ENCODE measurements at places on chromosomes 11 and 22.

GRCh38 chr11:132471466-132471865 lies 1060.8 kb downstream of the OPCML start:
- peak; percentile 79 for DNase-seq

DNA sequence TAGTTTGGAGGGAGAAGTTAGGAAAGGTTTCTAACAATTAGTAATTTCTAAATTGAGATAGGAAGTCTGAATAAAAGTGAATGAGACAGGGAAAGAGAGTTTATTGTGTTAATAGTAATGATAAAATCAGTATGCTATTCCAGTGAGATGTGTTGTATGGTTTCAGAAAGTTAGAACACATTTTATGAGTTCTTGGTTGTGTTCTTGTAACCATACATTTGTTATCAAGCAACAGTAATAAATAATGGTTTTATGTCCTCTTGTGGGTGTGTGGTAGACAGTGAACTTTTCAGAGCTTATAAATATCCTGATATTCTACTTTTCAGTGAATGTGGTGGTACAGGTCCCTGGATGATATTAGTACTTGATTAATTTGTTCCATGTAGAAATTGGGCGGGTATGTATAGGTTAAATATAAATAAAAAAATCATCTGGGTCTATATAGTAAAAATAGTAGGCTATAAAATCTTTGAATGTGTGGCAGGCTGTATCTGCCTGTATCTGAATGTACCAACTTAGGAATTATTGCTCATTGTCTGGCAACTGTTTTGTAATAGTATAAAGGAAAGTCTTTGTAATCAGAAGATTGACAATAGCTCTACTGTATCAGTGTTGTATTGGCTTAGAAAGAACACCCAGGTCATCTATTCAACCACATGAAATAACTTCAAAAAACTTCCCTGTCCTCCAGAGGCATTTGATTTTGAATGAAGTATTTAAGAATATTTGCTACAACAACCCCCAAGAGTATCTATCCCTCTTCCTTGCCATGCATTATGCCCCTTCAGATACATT lies 54.8 kb downstream of the UVRAG start:
- DNase-seq: no peak

DNA sequence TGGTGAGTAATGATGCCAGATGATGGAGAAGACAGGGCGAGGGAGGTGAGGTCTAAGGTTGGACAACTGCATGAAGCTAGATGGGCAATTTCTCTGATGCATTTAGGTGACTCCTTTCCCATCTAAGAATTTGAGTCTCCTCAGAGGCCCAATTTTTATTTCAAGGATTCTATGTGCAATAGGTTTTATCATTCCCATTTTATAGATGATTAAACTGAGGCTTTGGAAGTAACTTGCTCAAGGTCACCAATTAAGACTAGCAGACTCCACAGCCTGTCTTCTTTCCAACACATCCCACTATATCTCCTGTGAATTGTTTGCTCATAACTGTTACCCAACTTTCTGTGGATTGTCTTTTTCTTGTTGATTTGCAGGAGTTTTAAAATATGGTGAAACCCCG lies 28.5 kb downstream of the DSCAML1 start:
- DNase-seq: no peak

DNA sequence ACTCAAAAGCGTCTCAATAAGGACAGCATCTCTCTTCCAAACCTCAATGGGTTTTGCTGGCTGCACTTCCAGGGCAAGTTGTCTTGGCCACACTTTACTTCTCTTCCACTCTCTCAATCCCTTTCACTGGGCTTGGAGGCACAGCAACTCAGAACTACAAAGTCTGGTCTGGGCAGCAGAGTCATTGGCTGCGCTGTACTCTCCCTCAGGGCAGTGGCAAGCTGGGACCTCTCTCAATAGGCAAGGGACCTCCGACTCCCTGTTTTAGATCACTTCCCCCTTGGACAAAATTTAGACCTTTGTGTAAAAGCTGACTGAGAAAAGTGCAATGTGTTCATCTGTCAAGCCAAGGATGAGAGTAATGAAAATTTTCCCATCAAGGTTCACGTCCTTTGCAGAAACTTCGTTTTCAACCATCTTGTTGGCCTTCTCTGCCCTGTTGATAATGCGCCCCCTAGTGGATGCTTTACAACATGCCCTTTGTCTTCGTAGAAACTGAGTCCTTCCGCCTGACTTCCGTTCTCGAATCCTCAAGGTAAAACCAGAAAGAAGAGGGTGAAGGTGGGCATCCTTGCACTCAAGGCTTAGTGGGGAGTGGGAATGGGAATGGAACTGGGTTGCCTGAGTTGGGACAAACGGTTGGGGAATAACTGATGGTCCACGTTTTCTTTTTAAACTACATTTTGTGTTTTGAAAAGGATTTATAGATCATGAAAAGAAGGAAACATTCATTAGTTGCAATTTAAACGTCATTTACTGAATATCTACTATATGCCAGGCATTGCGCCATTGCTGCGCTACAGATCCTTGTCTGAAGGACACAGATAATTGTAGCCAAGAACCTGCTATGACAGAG lies 99.1 kb downstream of the CD44 start:
- peak; percentile 50 for DNase-seq

DNA sequence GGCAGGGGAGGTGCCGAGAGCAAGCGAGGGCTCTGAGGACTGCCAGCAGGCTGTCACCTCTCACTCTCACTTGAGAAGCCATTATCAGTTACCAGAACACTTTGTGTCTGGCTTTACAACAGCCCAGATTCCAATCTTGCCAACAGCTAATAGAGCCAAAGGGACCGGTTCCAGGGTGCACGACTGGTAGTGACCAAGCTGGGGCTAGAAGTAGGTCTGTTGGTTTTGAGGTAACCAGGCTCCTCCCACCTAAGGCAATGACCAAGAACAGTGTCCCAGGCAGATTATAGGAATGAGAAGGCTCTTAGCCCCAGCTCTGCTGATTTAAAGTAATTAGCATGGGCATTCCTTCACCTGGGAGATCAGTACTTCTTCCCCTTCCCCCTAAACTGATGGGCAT lies 7.2 kb upstream of the IL10RA start:
- DNase-seq: no peak

- no peak for DNase-seq
Observed at GRCh38 chr11:15200696-15201095, 86.0 kb downstream of the INSC start.

GRCh38 chr11:2267306-2267850 lies 3.0 kb downstream of the ASCL2 start:
- DNase-seq: no peak

GRCh38 chr11:114073007-114073827 lies 13.7 kb downstream of the ZBTB16 start:
- DNase-seq: no peak

GRCh38 chr22:50670513-50670912 lies 2.1 kb upstream of the SHANK3 start:
- DNase-seq: no peak

- no peak for DNase-seq
Observed at GRCh38 chr11:79663017-79663416, 222.2 kb upstream of the TENM4 start.

DNA sequence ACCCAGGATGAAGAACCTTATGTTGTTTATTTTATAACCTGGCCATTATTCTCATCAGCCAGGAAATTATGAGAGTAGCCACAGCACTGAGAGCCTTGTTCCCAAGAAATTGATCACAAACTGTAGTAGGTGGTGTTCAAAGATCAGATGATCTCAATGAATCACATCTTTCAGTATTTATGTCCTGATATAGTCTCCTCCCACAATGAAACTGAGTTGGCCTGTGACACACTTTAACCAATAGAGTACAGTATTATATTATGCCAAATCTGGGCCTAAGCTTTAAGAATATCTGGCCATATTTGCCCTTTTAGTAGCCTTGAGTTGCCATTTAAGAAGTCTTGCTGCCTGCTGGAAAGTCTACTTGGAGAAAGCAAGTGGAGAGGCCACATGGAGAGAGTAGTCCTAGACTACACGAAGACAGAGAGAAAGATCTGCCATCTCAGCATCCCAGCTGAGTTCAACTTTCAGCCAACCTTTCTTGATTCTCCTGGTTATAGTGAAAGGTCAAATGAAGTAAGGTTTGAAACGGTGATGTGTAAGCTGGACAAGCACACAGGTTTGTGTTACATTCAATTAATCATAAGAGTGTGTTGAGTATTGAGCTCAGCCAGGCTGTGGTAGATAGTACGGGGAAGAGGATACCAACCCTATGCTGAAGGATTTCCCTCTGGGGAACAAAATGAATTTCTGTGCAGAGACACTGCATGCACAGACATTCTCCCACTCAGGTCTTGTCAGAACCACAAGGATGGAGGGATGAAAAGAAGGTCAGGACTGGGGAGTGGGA lies 561.8 kb downstream of the SOX6 start:
- no peak for DNase-seq

- DNase-seq: no peak
Observed at GRCh38 chr11:60977224-60977623, 5.7 kb downstream of the CD6 start.

GRCh38 chr11:78110830-78111229 lies 28.6 kb downstream of the ALG8 start:
- DNase-seq: peak; percentile 2

DNA sequence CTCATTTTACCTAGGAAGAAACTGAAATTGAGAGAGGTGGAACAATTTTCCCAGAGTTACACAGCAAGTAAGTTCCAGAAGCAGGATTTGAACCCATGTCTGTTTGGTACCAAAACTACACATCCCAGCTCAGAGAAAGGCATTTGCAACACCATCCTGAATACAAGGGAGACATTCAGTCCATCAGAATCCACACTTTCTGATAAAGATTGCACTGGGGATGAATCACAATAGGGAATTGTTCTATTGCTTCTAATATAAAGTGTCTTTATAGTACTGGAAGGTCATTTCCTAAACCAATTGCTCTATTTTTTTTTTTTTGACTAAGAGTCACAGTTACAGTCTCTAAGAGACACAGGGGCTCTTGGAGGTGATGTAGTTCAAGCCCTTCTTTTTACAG lies 208.1 kb upstream of the CADM1 start:
- DNase-seq: no peak

DNA sequence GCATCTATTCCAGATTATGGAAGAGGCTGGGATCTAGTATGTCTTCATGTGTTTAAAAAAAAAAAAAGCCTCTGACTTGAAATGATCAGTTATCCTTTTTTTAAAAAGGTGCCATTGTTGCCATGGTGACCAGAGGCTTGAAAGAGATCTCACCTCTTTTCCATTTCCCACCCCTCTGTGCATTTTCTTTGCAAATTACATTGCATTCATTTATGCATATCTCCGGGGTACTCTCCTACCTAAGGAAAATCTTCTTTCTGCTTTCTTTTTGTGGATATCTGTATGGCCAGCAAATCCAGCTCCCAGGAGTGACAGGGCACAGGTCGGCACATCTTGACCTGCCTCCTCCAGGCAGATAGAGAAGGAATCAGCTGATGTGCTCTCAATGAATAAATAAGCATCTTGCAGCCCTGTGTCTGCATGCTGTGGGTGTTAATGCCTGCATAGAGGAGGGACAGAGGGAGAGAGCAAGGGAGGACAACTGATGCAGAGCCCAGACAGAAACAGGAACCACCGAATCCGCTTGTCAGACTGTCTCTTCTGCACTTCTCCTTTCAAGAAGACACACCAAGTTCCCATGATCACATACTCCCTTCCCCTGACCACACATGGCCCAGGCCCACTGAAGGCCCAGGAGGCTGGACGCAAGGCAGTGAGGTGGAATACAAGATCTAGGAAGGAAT lies 50.9 kb downstream of the CWC15 start:
- no peak for DNase-seq

DNA sequence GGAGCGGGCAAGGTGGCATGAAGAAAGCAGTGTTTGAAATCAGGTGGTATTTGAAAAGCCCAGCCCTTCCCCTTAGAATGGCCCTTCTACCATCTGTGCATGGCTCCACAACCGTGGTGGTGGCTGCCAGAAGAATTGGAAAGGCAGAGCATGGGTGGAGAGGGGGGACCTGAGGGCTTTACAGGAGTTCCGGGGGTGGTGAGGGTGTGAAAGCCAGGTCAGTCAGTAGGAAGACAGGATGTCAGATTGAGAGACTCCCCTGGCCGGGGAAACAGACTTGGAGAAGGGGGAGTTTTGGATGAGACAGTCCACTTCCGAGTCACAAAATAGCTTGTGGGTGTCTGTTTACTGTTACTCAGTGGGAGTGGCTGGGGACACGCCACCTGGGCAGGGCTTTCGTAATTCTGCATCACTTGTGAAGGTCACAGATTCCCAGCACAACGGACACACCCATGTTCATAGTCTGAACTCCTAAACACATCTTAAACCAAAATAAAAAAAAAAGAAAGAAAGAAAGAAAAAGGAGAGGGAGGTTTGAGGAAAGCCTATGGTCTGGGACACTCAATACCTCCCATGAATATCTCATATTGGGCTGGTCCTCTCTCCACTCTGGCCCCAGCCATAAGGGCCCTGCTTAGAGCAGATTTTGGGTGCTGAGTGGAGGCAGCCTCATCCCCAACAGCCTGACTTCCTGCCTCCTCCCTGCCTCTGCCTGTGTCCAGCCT lies 24.4 kb upstream of the SMIM35 start:
- DNase-seq: no peak

- peak; percentile 33 for DNase-seq
Observed at GRCh38 chr22:49934160-49934890, 15.9 kb downstream of the CRELD2 start.

- DNase-seq: no peak
Observed at GRCh38 chr22:23216461-23217170, 36.3 kb downstream of the BCR start.

DNA sequence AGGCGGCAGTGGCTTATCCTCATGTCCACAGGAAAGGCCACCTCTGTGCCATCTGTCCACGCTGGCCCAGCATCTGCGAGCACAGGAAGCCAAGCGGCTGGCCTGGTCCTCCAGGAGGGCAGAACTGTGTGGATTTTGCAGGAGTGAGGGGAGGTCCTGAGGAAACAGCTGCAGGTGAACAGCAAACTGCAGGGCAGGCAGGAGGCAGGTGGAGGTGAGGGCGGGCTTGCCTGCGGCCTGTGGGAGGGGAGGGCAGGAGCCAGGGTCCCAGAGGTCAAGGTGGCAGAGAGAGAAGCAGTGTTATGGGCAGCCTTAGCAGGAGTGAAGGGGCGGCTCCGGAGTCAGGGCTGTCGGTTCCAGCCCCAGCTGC lies 369.7 kb downstream of the SHANK2 start:
- DNase-seq: no peak

GRCh38 chr11:13391217-13391616 lies 71.8 kb downstream of the BTBD10 start:
- no peak for DNase-seq

DNA sequence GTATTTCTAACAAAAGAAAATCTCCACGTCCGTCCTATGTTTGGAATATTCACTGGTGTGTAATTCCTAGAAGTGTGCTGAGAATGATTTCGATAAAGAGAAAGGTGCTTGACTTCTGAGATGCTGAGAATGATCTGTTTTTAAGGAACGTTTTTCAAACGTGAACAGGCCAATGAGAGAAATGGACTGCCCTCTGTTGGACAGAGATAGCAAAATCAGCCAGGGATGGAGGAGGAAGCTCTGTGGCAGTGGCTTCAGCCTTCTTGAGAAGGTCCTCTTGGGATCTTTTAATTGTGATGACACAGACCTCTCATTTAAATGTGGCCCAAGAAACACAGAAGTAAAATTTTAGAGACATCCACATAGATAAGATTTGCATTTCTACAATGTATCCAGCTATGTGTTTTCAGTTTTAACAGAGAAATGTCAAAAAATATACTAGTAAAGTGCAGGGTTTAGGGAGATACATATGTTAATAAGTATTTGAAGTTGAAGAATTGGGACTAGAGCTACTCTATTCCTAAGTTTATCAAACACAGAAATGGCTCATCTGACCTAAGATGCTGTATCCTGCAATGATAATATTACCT lies 84.0 kb upstream of the RCN1 start:
- peak; percentile 50 for DNase-seq
